ENCODE measurements at places on chromosomes 13 and 19.

DNA sequence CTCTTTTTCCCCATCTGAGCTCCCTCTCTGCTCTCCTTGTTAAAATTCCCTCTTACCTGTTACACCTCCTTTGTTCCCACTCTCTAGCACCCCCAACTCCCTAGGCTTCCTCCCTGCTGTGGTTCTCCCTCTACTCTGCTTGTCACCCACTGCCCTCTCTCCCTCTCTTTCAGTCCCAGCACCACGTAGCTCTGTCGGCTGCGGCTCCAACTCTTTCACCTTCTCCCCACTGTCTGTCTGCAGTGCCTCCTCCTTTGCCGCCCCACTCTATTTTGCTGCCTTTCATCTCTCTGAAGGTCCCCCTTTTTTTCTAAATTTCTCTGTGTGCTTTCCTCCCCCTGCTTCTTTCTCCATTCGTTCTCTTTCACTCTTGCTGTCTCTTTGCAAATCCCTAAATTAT, 1.1 kb downstream of the ZNF836 start:
- DNase-seq: no peak

DNA sequence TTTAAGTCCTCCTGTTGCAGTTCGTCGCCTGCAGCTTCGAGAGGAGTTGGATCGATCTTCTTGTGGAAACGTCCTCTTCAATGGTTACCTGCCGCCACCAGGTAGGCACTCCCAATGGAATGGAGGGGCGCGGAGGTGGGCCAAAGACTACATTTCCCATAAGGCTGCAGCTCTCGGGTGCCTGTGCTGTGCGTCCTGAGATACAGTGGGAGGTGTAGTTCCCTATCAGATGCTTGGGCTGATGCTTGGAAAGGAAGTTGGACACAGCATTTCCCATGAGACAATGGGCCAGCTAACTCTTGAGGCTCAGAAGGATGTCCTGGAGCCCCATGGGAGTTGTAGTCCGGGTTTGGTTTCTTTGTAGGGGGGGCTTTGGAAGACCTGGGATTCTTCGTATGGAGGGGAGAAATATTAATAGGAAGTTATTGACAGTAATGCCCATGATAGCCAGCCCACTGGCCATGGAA, 1.8 kb downstream of the SHKBP1 start:
- DNase-seq: no peak

DNA sequence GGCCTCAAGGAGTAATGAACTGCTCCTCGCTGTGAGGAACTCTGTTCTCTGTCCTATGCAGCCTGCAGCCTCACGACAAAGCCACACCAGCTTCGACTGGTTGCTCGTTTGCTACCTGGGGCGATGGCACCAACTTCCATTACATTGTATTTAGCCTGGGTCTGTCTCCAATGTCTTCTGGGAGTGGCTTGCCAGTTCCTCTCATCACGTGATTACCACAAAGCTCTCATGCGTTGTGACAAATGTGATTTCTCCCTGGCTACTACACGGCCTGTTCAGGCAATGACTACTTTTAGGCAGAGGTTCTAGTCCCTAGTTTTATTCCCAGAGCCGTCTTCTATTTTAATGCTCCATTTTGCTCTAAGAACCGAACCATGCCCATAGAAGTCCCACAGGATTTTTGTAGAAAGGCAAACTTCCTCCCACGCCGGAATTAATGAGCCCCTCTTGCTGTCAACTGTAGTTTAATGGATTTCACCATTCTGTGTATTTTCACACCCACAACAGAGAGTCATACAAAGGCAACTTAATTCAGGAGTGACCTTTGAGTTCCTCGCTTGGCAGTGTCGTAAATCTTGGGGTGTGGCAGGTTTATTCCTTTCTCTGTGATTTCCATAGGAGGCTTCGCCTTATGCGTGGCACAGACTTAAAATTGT, 351.9 kb downstream of the EFNB2 start:
- no peak for DNase-seq

DNA sequence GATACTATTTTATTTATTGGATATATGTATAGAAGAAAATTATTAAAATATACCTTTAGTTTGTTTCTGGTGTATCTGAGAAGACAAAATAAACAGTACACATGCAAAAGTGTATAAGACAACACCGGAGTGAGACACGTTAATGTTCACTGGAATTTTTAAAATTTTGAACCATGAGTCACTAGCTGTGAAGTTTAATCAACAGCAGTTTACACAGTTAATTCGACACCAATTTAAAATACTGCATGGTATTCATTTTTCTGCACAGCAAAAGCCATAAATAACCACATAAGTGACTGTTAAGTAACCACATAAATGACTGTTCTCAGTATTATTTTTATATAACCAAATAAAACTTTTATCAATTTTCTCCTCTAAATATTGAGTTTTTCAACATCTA, 418.7 kb upstream of the NBEA start:
- DNase-seq: no peak

- DNase-seq: no peak
Observed at GRCh38 chr13:45811891-45812694, 39.5 kb downstream of the SIAH3 start.

DNA sequence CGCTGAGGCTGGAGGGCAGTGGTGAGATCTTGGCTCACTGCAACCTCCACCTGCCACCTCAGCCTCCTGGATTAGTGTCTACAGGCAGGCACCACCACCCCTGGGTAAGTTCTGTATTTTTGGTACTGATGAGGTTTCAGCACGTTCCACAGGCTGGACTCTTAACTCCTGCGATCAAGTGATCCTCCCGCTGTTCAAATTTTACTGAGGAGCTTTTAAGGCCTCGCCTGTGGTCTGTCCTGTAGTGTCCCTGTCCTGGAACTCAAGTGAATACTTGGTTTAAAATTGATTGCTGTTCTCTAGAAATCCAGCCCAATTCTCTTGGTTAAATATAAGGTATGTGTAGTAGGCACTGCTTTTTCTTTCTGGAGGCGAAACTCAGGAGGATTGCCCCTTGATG, 65.2 kb downstream of the DPRX start:
- DNase-seq: no peak

- DNase-seq: no peak
Observed at GRCh38 chr19:31574251-31574973, 225.2 kb upstream of the TSHZ3 start.

- no peak for DNase-seq
Observed at GRCh38 chr19:13699786-13700185, 64.5 kb upstream of the MRI1 start.

GRCh38 chr19:30784850-30785457, 412.8 kb downstream of the ZNF536 start:
- DNase-seq: peak; percentile 50

GRCh38 chr13:50389726-50390125, 374.5 kb downstream of the KCNRG start:
- DNase-seq: no peak

DNA sequence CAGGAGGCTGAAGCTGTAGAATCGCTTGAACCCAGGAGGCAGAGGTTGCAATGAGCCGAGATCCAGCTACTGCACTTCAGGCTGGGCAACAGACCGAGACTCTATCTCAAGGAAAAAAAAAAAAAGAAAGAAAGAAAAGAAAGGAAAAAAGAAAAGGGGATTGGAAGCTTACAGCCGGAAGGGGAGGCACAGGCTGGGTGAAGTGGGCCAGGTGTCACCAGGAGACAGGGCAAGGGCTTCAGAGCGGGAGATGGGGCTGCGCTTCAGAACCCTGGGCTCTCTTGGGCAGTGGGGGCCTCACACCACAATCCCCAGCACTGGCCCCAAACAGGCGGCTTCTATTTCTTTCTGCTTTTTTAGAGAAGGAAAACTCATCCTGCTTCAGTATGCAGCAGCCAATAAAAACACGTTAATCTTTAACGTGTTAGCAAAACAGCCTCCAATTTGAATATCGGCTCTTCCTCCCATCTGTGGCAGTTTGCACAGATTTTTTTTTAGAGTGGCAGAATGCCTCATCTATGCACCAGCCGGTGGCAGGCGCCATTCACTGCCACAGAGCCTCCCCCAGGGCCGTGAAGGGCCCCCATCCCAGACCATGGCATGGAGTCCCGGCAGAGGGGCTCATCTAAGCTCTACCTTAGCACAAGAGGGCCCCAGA, 46.6 kb upstream of the C19orf12 start:
- DNase-seq: no peak

GRCh38 chr13:97786510-97786909, 167.0 kb upstream of the IPO5 start:
- DNase-seq: no peak

GRCh38 chr13:105118426-105118985, 1417.0 kb downstream of the EFNB2 start:
- DNase-seq: no peak

- no peak for DNase-seq
Observed at GRCh38 chr13:41271456-41272285, 8.3 kb upstream of the MTRF1 start.

- DNase-seq: no peak
Observed at GRCh38 chr19:36100476-36100875, 10.5 kb upstream of the OVOL3 start.

- no peak for DNase-seq
Observed at GRCh38 chr19:48315712-48316111, 9.6 kb upstream of the EMP3 start.

DNA sequence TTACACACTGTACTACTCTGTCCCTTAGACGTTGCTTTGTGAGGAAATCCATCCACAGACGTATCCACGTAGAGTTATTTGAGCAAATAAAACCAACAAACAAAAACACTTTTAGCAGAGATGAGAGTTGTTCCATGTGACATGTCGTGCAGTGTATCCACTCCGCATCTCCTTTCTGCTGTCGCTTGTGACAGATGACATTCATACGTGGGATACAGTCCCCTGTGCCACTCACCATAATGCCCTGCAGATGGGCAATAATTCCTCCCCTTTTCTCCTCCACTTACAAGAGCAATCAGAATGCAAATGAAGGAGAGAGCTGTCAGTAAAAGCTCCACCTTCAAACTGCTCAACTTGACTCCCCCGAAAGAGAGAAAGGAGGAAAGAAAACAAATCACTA, 26.0 kb downstream of the IRS2 start:
- DNase-seq: no peak

DNA sequence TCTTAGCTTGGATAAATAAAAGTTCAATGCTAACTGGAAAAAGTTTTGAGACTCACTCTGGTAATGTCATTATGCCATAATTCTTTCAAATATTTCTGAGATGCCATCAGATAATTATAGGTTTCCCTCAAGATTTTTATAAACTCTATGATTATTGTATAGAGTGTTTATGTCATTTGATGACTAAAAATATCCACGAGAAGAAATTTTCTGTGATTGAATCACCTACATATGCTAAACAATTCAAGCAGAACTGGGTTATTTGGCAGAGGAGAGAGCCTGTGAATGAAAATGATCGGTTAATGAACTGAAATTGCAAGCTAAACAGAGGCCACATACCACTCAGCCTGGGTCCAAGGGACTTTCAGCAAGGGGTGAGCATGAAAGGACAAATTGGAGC, 92.6 kb upstream of the TSC22D1 start:
- no peak for DNase-seq
